ENCODE measurements at places on chromosomes 2 and 18. TPM values are rescaled to one million over a fixed set of nuclear protein-coding genes. Genes with fewer than 3 reads are reported as not detected.

- H3K4me1 ChIP-seq, result no peaks in the 10 kb centered on the region
- H3K36me3 ChIP-seq, result no peaks in the 10 kb centered on the region
- H3K27me3 ChIP-seq, result no peaks in the 10 kb centered on the region
- no peak overlapping the region for H3K4me3 ChIP-seq
- DNase-seq, result no peak
Measured at GRCh38 chr2:139518321-139518720, 738.1 kb upstream of the NXPH2 start.

GRCh38 chr18:10140461-10141282 is 226.9 kb downstream of the VAPA start:
- peaks cover 27% of the 10 kb centered on the region for H3K4me1 ChIP-seq
- peak; percentile 60 for DNase-seq
- H3K27ac ChIP-seq, result peak overlapping the region; percentile 38
- no peaks in the 10 kb centered on the region for H3K36me3 ChIP-seq
- no peaks in the 10 kb centered on the region for H3K27me3 ChIP-seq

- H3K27ac ChIP-seq, result no peak overlapping the region
- no peaks in the 10 kb centered on the region for H3K27me3 ChIP-seq
- H3K4me3 ChIP-seq, result no peak overlapping the region
- no peaks in the 10 kb centered on the region for H3K4me1 ChIP-seq
- DNase-seq, result no peak
- no peaks in the 10 kb centered on the region for H3K36me3 ChIP-seq
Measured at GRCh38 chr2:234705108-234705507, 208.2 kb upstream of the ARL4C start.

GRCh38 chr2:239264838-239265651 is 135.8 kb downstream of the HDAC4 start:
- H3K36me3 ChIP-seq, result no peaks in the 10 kb centered on the region
- H3K27ac ChIP-seq, result peak overlapping the region; percentile 80
- no peaks in the 10 kb centered on the region for H3K27me3 ChIP-seq
- H3K4me3 ChIP-seq, result no peak overlapping the region

DNA sequence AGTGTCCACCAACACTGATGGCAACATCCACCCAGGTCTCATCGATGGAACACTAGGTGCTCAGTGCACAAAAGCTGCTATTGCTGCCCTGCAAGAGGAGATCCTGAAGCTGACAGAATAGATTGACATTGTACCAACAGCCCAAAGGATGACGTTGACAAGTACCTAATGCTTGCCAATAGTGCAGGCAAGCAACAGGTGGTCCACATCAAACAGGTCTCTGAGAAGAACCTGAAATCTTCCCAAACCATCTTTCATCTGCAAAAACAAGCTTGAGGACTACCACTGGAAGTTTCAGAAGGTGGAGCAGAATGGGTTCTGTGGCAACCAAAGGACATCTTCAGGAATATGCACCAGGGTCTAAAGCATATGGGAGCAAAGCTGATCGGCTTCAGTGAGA is 15.8 kb upstream of the PROKR1 start:
- no peak overlapping the region for H3K4me3 ChIP-seq
- no peaks in the 10 kb centered on the region for H3K36me3 ChIP-seq
- no peak overlapping the region for H3K27ac ChIP-seq
- DNase-seq, result no peak

- H3K27me3 ChIP-seq, result no peaks in the 10 kb centered on the region
- DNase-seq, result no peak
- H3K36me3 ChIP-seq, result no peaks in the 10 kb centered on the region
Measured at GRCh38 chr18:80249217-80250093, 2.1 kb upstream of the PARD6G start.

DNA sequence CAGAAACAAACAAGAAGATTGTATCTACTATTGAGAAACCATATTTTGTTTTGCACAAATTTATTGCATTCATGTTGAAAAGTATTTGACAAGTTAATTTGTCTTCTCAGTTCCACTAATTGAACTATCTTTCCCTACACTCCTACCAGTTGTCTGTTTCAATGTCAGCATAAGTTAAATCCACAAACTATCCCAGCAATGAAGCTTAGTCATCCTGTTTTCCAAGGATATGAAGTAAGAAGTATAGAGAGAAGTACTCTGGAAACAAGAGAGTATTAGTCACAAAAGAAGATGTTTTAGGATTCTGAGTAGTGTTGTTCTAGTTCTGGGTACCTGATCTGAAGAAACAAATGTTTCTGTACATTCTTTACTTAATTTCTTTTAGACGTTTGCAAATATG is 261.6 kb upstream of the ZNF804A start:
- H3K27ac ChIP-seq, result no peak overlapping the region
- no peak for DNase-seq
- H3K27me3 ChIP-seq, result no peaks in the 10 kb centered on the region

Gene FAM117B
- 24.1 TPM for total RNA-seq

- H3K4me3 ChIP-seq, result no peak within 1 kb of the TSS
- H3K4me1 ChIP-seq, result no peaks in the 10 kb centered on the region
- peak; percentile 59 for DNase-seq
- peak within 1 kb of the TSS; percentile 58 for H3K27ac ChIP-seq
- H3K36me3 ChIP-seq, result no peaks in the 10 kb centered on the region
Measured at GRCh38 chr2:166494140-166494624, at the start of gene SCN7A. SCN7A (minus strand) TSS chr2:166494249; CDS start chr2:166477696, 16,553 bp downstream.

Gene ADAM23
- 3.5 TPM for total RNA-seq

DNA sequence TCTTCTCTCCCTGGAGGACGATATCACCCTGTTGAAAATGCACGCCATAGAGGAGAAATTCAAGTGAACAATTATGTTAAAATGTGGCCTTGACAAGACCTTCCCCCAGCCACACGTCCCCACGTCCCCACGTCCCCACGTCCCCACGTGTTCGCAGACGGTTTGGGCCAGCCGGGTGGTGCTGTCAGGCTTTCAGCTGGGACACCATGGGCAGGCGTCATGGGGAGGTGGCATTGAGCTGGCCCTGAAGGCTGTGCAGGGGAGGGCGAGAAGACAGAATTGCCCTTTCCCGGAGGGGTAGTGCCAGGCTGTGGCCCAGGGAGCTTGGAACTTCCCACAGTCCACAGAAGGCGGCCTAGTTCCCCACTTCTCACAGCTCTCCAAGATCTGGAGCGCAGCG is 240.7 kb upstream of the RAB6C start:
- no peaks in the 10 kb centered on the region for H3K27me3 ChIP-seq
- H3K4me3 ChIP-seq, result no peak overlapping the region

Gene MBD2
- 33.1 TPM for total RNA-seq

Gene GKN1
- not detected for total RNA-seq

DNA sequence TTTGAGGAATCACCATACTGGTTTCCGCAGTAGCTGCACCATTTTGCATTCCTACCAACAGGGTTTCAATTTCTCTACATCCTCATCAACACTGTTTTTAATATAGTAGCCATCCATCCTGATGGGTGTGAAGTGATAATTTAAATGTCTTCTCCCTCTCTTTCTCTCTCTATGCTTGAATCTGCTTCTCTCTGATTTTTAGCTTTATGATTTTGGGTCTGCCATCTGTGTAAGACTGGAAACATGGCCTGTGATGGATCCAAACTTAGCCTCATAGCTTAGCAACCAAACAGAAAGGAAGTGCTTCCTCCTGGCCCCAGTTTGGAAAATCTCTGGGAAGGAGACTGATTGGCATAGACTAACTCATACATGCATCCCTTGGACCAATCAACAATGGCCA is 33.7 kb upstream of the OSBPL6 start:
- no peak overlapping the region for H3K27ac ChIP-seq
- no peak for DNase-seq
- H3K4me3 ChIP-seq, result no peak overlapping the region

GRCh38 chr2:216803791-216804190 is 56.1 kb downstream of the TNP1 start:
- peak; percentile 34 for DNase-seq
- H3K36me3 ChIP-seq, result no peaks in the 10 kb centered on the region
- H3K27ac ChIP-seq, result no peak overlapping the region
- no peak overlapping the region for H3K4me3 ChIP-seq

Gene CROCC2
- total RNA-seq, result 4.5 TPM

DNA sequence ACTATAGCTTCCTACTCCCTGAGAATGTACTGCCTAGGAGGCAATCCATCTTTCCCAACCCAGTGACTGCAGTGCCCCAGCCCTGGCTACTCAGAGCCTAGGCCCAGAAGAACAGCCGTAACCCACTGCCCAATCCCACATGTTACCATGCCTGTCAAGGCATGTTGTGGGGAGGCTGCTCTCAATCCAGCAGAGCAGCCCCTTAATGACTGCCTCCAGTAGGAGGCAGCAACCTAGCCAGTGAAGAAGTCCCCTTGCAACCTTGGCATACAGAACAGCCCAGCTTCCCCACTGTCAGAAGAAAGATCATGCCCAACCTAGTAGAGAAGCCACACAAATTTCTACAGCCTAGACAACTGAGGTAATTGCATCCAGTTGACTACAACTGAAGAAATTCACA is 44.2 kb upstream of the CDH7 start:
- H3K27ac ChIP-seq, result no peak overlapping the region
- H3K4me3 ChIP-seq, result no peak overlapping the region

- DNase-seq, result no peak
- H3K36me3 ChIP-seq, result no peaks in the 10 kb centered on the region
- H3K4me3 ChIP-seq, result no peak overlapping the region
- H3K4me1 ChIP-seq, result no peaks in the 10 kb centered on the region
Measured at GRCh38 chr18:63259567-63260379, 59.8 kb downstream of the BCL2 start.

- no peaks in the 10 kb centered on the region for H3K36me3 ChIP-seq
- no peak overlapping the region for H3K4me3 ChIP-seq
- H3K4me1 ChIP-seq, result no peaks in the 10 kb centered on the region
- H3K27ac ChIP-seq, result no peak overlapping the region
- DNase-seq, result no peak
Measured at GRCh38 chr2:29977284-29977683, 55.9 kb upstream of the ALK start.

DNA sequence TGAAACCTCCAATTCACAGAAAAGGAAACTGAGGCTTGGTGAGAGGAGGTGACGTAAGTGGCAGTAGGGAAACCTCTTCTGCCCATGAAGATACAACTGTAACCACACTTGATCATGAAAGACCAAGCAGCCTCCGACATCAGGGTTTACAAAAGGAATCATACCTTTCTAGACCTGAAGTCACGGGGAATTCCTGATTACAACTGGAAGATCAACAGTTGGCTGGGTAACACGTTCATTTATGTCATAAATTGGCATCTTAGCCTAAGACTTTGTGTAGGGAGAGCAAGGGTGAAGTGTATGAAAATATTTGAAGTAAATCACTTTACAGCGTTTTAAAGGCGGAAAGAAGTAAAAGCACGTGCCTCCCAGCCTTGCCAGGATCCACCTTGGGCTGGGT is 922 bp downstream of the HS1BP3 start:
- H3K4me1 ChIP-seq, result peaks cover 29% of the 10 kb centered on the region
- H3K27ac ChIP-seq, result no peak overlapping the region
- H3K27me3 ChIP-seq, result no peaks in the 10 kb centered on the region
- peaks cover 15% of the 10 kb centered on the region for H3K36me3 ChIP-seq

Gene TGFBRAP1
- 20.8 TPM for total RNA-seq

Gene PASK
- 13.8 TPM for total RNA-seq

Gene OTX1
- 1.7 TPM for total RNA-seq

DNA sequence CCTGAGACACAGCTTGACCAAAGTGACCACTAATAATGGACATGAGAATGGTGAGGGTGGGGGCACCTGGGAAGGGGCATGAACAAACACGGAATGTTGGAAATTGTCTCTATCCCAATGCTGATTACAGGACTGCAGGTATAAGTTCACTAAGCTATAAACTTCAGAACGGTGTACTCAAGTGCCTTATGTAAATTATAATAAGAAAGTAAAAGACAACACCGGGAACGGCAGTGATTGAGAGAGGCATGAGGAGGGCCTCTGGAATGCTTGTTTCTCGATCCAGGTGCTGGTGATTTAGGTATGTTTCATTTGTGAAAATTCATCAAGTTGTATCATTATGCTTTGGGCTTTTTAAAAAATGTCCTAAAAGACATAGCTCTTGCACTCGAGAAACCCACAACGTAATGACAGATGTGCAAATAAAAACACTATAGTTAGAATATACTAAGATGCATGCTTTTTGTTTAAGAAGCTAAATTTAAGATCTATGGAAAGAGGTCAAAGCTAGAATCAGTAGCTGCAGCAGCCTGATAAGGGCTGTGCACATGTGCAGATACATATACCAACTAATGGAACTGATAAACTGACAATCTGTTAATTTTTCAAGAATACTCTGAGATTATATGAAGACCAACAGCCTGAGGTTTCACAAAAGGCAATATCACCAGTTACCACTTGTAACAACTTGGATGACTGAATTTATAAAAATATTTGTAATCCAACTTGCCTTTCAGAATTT is 7.6 kb downstream of the HIBCH start:
- peaks cover 5% of the 10 kb centered on the region for H3K4me1 ChIP-seq
- DNase-seq, result no peak
- H3K27ac ChIP-seq, result no peak overlapping the region

Gene DQX1
- total RNA-seq, result 0.33 TPM

GRCh38 chr2:150789376-150789905 is 302.0 kb upstream of the RND3 start:
- no peaks in the 10 kb centered on the region for H3K4me1 ChIP-seq
- H3K36me3 ChIP-seq, result no peaks in the 10 kb centered on the region
- H3K27ac ChIP-seq, result no peak overlapping the region
- DNase-seq, result no peak
- no peak overlapping the region for H3K4me3 ChIP-seq

GRCh38 chr18:36338403-36338933 is 41.0 kb downstream of the FHOD3 start:
- H3K4me3 ChIP-seq, result no peak overlapping the region
- no peak overlapping the region for H3K27ac ChIP-seq
- no peak for DNase-seq
- no peaks in the 10 kb centered on the region for H3K27me3 ChIP-seq
- H3K36me3 ChIP-seq, result no peaks in the 10 kb centered on the region
- no peaks in the 10 kb centered on the region for H3K4me1 ChIP-seq
